ENCODE measurements at places on chromosomes 2 and 18.

DNA sequence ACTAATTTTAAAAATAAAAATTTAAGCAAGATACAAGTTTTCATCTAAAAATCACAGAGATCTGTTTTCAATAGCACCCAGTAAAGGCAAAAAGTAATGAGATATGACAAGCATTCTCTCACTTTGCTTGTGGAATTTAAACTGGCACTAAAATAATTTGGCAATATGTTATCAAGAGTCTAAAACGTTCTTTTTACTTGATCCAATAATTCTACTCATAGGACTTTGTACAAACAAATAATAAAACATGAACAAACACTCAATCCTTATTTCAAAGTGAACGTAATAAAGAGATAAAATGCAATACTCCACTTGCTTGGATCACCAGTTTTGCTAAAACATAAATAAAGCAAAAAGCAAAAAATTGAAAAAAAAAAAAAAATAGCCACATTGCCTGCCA lies 30.4 kb downstream of the PIAS2 start:
- no peak for DNase-seq

DNA sequence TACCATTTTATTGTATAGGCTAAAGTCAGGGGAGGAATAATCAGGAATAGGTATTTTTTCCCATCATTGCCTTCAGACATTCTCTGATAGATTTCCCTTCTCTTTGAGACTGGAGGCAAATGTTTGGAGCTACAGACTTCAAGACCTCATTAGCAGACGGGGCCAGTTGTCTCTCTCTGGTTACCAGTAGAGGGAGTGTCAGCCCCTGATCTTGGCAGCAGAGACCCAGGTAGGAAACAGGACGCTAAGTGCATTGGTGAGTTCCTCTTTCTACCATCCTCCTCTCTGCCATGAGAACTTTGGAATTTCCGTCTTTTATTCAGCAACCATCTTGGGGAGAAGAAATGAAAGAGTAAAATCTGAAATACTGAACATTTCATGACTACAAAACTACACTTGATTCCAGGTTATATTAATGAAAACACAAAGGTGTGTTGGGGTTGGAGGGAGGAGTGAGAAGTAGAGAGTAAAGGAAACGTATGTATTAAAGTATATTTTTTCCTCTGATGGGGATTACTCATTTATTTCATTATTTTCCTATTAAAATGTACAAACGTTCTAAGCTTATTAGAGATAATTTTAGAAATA lies 186.2 kb upstream of the GCFC2 start:
- no peak for DNase-seq

- peak; percentile 82 for DNase-seq
Measured at GRCh38 chr2:127516041-127516762, 10.1 kb downstream of the IWS1 start.

- peak; percentile 51 for DNase-seq
Measured at GRCh38 chr2:219497495-219498279, 1.0 kb upstream of the GMPPA start.

All from fibroblast of skin of right quadriceps (primary cell).